BJ (cell line): ENCODE measurements at places on chromosomes 7 and 10. TPM values are rescaled to one million over a fixed set of nuclear protein-coding genes. Genes with fewer than 3 reads are reported as not detected.

Gene TMEM196
- not detected in 2 replicates for polyA plus RNA-seq

Gene GNG11
- 9.3 and 16.0 TPM in 2 replicates for polyA plus RNA-seq

Gene POMZP3
- polyA plus RNA-seq, result 3.2 and 4.7 TPM in 2 replicates

Gene AKR1C2
- 0.37 and 0.98 TPM in 2 replicates for polyA plus RNA-seq

Gene NRCAM
- 1.1 and 1.8 TPM in 2 replicates for polyA plus RNA-seq

Gene TDRD1
- polyA plus RNA-seq, result 0.01 TPM in 1 of 2 replicates, not detected in the other
